Brain microvascular endothelial cell (primary cell): ENCODE measurements at places on chromosomes 2 and 18.

- DNase-seq, result no peak
Measured at GRCh38 chr2:98037206-98037605, 41.5 kb upstream of the TMEM131 start.

GRCh38 chr2:195027947-195028346 lies 629.1 kb upstream of the SLC39A10 start:
- DNase-seq, result no peak

DNA sequence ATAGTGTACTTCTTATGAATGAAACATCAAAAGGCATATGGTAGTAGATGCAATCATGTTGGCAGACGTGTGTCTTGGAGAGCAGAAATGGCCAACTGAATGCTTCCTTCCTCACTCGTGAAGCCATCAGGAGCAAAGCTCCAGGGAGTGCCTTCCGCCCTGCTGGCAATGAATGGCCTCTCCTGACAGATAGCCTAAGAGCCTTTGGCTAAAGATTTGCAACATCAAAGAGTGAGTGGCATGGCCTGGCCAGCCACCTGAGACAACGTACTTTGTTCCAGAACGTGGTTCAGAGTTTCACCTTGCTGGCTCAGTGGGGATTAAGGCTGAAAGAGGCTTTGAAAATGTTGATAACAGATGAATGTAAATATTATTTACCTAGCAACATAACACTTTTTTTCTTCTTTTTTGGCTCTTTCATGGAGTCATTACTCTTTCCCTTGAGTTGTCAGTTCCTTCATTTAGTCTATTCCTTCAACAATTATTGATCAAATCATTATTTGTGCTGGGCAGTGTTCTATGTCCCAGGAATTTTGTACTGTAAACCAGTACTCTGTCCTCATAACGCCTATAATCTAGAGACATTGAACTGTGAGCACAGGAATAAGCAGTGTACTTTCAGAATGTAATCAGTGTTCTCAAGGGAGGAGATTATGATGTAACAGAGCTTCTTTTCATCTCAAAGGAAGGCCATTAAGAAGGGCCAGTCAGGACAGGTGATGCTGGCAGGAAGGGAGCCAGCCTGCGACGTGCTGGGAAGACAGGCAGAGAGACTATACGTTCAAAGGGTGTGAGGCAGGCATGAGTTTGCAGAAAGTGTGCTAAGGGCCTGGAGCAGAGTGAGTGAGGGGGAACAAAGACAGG lies 59.4 kb upstream of the SH3RF3 start:
- no peak for DNase-seq

DNA sequence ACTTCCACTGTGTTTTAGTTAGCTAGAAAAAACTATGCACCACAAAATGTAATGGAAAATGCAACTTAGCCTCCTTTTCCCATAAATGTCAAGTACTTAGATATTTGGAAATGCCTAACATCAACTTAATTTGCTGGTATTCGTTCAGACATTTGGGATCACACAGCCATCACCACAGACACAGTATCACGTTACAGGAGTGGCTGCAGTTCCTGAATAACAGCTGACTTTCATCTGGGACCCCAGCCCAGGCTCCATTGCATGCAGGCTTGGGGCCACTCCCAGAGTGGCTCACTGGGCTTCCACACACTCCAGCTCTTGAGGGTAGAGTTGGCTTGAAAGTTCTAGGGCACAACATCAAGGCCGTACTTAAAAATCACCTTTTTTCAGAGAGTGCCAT lies 9.3 kb downstream of the TMEM182 start:
- no peak for DNase-seq

- no peak for DNase-seq
Measured at GRCh38 chr18:10951631-10952544, 197.5 kb downstream of the PIEZO2 start.

GRCh38 chr2:233435436-233436190 lies 81.3 kb downstream of the DGKD start:
- DNase-seq, result no peak

GRCh38 chr2:40004336-40004735 lies 225.3 kb upstream of the THUMPD2 start:
- peak; percentile 59 for DNase-seq

GRCh38 chr2:232075080-232075479 lies 113.6 kb downstream of the DIS3L2 start:
- DNase-seq, result no peak

- no peak for DNase-seq
Measured at GRCh38 chr2:148909114-148909513, 34.1 kb downstream of the KIF5C start.

DNA sequence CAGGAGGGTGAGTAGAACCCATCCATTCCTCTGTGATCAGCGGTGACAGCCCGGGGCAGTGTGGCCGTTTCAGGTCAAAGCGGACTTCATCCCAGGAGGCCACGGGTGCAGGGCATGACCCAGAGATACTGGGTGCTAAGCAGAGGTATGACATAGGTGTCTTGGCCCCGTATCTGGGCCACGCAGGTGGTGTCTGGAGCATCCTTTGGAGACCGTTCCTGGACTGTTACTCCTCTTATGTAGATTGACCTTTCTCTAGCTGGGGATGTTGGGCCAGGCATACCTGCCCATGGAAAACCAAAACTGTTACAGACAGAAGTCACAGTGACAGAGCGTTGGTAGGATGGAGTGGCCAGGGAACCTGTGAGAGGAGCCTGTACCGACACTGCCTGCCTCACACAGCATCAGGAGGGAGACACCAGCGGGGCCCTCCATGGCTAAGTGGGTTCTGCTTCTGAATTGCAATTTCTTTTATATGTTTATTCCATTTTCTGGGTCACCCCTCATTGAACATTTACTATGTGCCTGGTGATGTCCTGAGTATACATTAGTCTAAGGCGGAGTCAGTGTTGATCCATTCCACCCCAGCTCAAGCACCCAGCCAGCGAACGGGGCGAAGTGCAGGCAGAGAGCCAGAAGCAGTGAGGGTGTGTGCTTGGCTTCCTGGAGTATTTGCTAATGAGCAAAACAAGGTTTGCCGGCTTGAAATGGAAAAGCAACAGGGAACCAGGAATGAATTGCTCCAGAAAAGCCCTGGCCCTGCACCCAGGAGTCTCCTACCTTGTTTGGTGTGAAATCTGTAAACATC lies 141.7 kb downstream of the SH3RF3 start:
- no peak for DNase-seq

- no peak for DNase-seq
Measured at GRCh38 chr2:1867141-1867540, 122.8 kb upstream of the PXDN start.

- no peak for DNase-seq
Measured at GRCh38 chr18:70194227-70194890, 11.1 kb downstream of the RTTN start.

DNA sequence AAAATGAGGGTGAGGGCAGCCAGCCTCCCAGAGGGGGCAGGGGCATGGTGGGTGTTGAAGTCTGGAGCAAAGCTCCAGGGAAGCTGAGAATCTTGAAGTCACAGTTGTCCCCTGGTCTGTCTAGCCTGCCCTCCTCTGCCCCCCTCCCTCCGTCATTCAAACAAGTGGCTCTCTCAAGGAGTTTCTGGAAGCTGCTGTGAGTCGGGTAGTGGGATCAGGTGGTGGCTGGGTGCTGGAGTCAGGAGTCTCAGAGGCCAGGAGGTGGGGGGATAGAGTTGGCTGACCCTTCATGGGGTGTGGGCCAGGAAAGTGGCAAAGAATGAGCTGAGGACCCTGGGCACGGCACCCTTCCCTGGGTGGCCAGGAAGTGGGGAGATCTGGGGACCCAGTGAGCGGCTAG lies 495 bp upstream of the ASIC4 start:
- no peak for DNase-seq

DNA sequence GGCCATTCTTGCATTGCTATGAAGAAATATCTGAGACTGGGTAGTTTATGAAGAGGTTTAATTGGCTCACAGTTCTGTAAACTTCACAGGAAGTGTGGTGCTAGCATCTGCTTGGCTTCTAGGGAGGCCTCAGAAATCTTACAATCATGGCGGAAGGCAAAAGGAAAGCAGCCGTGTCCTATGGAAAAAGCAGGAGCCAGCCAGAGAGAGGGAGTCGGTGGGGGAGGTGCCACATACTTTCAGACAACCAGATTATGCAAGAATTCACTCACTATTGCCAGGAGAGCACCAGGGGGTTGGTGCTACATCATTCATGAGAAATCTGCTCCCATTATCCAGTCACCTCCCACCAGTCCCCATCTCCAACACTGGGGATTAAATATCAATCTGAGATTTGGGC lies 64.1 kb downstream of the CPS1 start:
- DNase-seq, result peak; percentile 16

DNA sequence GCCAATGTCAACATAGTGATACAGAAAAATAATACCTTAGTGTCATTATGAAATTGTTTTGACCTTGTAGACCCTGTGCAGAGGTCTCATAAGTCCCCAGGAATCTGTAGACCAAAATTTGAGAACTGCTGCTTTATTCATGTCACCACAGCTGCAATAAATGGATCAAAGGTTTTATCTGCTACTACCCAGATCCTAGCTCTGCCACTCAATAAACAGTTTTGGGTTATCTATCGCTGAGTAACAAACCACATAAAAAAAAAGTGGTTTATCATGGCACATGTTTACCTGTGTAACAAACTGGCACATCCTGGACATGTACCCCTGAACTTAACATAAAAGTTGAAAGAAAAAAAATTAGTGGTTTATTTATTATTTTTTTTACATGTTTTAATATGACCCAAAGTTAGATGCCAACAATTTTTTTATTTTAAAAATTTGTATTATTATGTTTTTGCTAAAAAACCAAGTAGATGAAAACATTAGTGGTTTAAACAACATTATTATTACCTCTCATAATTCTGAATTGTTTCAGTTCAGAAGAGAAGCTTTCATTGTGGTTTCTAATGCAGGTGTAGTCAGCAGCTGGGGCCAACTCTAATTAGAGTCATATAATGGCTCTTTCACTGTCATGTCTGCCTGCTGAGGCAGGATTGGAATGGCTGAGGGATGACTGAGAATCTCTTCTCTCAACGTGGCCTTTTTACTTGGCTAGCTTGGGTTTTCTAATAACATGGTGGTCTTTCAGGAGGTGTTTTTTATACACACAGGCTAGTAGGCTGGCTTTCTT lies 103.3 kb upstream of the SLC38A11 start:
- no peak for DNase-seq

DNA sequence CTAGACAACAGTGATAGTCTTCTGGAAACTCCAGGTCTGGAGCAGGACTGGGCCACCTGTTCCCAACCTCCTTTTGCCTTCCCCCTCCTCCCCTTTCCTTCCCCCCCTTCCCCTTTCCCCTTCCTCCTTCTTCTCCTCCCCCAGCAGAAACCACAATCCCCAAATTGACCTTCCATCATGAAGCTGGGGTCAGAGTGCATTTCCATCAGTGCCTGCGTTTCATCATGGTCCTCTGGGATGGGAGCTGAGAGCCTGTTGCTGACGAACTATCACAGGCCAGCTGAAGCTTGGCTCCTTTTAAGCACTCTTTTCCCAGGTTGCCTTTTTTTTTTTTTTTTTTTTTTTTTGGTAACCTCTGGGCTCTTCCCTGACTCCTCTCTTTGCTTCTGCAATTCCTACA lies 52.6 kb upstream of the SMAD2 start:
- DNase-seq, result no peak

DNA sequence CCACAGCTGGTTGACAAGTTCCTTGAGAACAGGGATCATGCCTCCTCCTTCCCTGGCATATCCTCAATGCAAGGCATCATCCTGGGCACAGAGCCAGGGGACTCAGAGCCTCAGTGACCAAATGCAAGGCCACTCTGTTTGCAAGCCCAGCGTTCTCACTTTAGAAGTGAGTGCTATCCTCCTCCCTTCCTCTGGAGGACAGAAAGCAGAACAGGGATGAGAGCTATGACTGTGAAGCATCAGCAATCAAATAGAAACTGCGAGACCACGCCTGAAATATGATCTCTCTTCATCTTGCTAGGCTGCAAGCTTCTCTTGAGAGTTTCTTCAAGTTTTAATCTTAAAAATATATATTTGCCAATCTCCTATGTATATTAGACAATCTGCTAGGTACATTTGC lies 119.8 kb downstream of the LRATD1 start:
- no peak for DNase-seq

DNA sequence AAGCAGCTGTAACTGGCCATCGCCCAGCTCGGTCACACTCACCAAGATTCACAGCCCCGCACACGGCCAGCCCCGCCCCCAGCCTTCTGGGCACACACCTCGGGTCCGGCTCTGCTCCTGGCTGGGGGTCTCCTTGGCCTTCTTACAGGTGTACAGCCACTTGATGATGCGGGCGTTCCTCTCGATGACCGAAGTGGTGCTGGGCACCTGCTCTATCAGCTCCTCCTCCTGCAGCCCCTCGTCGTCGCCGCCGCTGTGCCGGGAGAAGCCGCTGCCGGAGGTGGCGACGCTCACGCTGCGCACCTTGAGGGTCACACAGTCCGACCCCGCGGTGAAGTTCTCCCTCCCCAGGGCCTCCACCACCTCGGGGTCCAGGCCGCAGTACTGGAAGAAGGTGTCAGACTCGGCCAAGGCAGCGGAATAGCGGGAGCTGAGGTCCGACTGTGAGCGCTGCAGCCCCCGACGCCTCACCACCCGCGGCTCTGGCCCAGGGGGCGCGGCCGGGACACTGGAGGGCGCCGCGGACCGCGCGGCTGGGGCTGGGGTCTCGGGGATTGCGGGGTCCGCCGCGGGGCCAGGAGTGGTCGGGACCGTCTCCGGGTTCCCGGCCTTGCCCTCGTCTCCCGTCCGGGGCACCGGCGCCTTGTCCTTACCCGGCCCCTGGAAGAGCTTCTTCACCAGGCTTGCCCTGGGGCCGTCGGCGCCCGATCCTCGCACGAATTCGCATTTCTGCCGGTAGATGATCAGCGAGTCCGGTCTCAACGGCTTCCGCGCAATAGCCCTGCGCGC lies 769 bp downstream of the FAM110C start:
- DNase-seq, result no peak

DNA sequence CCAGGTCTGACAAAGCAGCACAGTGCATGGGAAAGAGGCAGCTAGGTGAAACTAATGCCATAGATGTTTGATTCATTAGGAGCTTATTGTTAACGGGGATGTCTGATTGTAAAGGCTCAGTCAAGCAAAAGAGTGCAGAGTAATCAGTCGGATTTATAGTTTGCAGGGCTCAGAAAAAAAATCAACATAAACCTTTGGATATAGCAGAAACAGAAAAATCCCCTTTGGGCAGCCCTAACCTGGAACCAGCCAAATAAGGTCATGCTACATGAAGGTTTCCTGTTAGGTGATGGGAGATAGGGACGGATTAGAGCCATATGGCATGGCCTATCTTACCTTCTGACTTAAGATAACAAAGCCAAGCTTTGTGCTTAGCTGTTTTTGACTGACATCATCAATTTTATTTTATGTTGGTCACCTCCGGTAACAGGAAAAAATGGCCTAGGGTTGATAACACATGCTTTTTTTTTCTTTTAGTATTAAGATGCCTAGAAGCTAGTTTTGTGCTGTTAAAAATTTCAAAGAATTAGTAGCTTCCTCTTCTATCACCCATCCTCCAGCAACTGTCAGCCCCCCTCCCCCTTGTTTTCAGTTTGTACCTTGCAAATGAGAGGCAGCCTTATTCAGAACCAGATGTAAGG lies 60.7 kb upstream of the ZEB2 start:
- no peak for DNase-seq

- DNase-seq, result no peak
Measured at GRCh38 chr18:55256226-55256928, 297.1 kb upstream of the CCDC68 start.

DNA sequence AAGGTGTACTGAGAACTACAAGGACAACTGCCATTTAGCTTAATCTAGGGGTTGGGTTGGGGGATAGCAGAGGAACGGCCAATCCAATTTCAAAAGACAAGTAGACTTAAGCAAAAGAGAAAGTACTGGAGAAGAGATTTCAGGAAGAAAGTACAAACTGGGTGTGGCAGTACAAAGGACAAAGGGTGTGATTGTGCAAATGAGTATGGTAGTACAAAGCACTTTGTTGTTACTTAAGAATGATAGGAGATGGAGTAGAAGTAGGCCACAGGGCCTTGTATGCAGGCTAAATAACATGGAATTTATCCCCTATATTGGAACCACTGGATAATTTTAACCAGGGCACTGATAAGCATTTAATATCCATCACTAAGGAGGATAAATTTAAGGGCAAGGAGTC lies 4.7 kb upstream of the ORC2 start:
- no peak for DNase-seq
